ENCODE measurements at places on chromosomes 3 and 15.
A peak's percentile ranks its signal among the peaks of the same experiment; 100 is the strongest.

DNA sequence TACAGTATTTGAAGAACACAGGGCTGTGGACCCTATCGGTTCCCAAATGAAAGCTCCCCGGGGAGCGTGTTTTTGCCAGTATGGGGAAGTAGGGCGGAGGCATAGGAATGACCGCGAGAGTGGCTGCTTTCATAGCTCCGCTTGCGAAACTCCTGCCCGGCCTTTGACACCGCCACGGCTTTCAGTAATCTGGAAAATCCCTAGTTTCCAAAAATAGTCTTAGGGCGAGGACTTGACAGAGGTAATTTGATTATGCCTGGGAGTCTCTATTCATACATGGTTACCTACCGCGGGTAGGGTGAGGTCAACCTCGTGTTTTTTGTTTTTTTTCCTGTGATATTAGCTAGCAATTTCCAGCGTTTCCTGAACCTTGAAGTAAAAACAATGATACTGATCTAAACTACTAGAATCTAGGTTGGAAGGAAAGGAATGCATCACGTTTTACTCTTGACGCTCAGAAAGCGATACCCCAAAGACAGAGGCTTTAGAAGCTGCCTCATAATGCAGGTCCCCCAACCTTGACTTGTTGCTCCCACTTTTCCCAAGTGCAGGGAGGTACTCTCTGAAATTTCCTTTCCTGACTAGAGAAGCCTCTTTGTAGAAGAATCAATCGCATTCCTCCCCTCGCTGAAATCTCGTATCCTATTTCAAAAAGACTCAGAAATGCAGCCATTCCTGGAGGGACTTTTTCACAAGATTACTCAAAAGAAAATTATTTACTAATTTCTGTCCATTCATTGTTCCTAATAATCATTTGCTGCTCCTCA lies 894 bp upstream of the CCNL1 start:
- DNase-seq: peak; percentile 32

- no peak for DNase-seq
Observed at GRCh38 chr15:74239051-74239705, 3.1 kb downstream of the CCDC33 start.

- no peak for DNase-seq
Observed at GRCh38 chr3:142981108-142981507, 17.6 kb upstream of the PAQR9 start.

DNA sequence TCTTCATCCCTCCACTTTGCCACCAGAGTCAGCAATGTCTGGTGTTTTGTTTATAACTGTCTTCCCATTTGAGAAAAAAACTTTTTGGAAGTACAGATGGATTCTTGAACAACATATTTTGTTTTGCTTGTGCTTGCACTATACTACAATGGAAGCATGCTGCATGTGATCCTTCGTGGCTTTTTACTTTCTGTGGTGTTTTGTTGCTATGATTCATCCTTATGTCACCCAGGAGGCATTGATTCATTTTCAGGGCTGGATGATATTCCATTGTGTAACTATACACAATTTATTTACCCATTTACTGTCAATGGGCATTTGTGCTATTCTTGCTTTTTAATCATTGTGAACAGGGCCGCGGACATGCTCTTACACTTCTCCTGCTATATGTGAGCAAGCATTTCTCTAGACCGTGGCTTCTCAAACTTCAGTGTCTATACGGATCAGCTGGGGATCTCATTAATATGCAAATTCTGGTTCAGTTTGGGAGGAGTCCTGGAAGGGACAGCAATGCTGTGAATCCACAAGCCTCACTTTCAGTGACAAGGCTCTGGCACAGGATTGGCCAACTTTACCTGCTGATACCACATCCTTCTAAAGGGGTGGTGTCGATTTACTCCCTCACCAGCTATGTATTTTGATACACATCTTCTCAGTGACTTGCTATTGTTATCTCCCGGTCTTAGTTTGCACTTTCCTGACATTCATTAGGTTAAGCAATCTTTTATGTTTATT lies 65.9 kb downstream of the POLR2M start:
- no peak for DNase-seq

DNA sequence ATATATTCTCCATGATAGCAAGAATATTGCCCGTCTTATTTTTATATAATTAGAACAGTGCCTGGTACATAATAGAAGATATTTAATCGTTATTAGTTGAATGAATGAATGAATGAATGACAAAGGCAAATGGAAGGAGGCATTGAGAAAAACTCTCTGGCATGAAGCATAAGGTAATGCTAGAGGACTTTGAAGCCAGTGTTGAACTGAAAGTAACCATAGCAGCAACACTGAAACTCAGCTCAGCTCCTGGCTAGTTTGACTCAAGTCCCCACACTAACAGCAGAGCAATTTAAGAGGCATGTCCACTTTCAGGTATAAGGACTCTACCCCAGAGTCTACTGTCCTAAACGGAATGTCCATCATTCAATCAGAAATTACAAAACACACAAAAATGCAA lies 227.0 kb downstream of the CPNE4 start:
- no peak for DNase-seq

DNA sequence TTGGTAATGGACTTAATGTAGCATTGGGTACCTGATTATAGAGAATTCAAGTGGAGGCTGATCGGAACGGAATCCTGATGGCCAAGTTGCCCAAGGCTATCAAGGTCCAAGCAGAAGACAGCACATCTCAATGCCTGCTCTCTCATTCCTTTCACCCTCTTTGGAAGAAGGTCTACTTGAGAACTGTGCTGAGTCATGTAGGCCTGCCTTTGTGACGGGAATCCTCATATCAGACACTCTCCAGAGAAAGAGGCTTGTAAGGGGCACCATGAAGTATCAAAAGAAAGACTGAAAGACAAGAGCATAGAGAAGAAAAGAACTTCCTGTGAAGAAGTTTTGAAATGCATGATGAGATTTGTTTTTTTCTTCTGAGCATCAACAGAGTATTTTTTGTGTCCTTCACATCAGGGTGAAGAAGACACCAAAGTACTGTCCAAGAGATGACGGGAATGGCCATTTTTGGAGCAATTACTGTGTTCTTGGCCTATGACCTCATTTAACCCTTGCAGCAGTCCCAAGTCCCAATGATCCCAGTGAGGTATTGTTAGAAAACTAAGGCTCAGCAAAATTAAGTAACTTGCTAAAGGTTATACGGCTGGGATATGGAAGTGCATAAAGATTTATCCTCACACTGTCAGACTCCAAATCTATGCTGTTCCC lies 13.2 kb upstream of the LARP6 start:
- no peak for DNase-seq

DNA sequence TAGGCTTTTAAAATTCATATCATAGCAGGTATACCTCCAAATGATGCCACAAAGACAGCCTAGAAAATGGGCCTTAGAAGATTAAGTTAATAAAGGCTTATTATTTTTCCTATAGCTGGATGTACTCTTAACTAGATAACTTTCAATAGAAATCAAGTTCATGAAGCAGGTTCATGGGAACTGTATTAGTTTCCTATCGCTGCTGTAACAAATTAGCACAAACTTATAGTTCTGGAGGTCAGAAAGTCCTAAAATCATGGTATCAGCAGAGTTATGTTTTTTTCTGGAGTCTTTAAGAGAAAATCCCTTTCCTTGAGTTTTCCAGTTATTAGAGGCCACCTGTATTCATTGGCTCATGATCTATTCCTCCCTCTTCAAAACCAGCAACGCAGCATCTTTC lies 269.9 kb downstream of the TIGIT start:
- no peak for DNase-seq

DNA sequence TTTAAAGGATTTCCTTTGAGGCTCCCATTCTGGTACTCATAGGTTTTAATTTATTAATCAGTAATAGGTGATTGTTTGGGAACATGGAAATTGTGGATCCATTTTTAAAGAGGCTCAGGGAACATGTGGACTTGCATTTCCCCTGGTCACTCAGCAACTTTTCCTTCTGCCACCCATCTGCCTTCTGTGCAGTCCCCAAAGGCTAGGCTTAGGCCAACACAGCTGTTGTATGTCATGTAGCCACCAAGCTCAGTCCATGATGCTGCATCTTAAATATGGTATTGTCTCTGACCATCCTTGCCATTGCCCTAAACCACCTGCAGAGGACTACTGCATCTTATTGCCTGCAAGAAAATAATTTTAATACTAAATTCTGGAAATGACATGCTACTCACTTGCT lies 416.7 kb upstream of the SEMA6D start:
- no peak for DNase-seq

GRCh38 chr3:18290157-18290556 lies 135.0 kb downstream of the SATB1 start:
- DNase-seq: no peak

GRCh38 chr3:140753865-140754754 lies 76.2 kb downstream of the TRIM42 start:
- no peak for DNase-seq

- DNase-seq: peak; percentile 7
Observed at GRCh38 chr3:197398286-197398878, 100.0 kb upstream of the DLG1 start.

GRCh38 chr3:78604341-78604740 lies 1163.5 kb downstream of the ROBO1 start:
- no peak for DNase-seq

GRCh38 chr15:96089405-96090058 lies 241.0 kb upstream of the NR2F2 start:
- no peak for DNase-seq

- no peak for DNase-seq
Observed at GRCh38 chr3:148748283-148748682, 50.6 kb downstream of the AGTR1 start.

GRCh38 chr15:31042751-31043150 lies 51.3 kb upstream of the MTMR10 start:
- no peak for DNase-seq

- no peak for DNase-seq
Observed at GRCh38 chr3:3665546-3665945, 133.7 kb upstream of the LRRN1 start.

DNA sequence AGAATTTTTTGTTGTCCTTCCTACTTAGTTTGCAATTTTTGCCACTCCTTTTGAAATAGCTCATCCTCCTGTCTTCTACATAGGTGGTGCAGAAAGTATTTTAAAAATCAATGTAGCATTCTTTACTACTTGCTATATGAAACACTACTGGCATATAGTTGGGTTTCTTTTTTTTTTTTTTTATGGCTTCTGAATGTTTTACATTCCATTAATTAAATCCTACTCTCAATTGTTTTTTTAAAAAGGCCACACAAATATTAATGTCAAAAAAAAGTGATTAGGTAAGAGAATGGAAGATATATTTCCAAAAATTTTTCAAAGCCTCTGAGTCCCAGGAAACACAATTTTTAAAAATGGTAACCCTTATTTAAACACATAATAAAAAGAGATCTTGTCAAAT lies 262.6 kb downstream of the MAGI1 start:
- DNase-seq: no peak

GRCh38 chr3:27533718-27534573 lies 49.8 kb upstream of the SLC4A7 start:
- DNase-seq: no peak

DNA sequence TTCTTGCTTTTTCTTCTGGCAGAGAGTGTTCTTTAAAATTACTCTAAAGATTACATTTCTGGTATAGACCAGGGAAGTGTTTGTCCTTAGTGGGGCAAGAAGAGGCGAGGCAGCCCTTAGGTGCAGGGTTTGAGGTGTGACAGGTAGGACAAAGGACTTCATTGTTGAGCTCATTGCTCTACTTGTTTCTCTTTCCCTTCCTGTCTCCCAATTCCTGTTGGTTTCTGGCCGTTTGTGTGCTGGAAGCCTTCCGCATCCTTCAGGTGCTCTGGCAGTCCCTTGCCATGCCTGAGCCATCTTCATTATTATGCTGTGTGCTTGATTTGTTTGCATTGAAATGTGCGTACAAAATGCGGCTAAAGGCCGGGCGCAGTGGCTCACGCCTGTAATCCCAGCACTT lies 85.1 kb downstream of the CCK start:
- no peak for DNase-seq

- no peak for DNase-seq
Observed at GRCh38 chr15:94312946-94313345, 81.6 kb downstream of the MCTP2 start.

DNA sequence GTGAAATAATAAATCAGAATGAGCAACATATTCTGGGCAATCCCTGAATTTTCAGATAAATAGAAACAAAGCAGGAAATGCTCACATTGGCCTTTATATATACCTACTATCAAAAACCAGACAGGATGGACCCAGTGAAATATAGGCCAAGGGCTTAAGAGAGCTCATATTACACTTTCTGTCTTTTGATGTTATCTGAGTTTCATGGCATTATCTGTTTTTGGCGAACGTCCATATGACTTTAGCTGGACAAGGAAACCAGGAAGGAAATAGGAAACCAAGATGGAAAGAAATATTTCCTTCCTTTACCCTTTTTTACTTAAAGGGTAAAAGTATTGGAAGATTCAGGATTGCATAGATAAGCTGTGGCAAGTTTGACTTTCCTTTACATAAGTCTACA lies 274.8 kb downstream of the THSD4 start:
- DNase-seq: no peak

DNA sequence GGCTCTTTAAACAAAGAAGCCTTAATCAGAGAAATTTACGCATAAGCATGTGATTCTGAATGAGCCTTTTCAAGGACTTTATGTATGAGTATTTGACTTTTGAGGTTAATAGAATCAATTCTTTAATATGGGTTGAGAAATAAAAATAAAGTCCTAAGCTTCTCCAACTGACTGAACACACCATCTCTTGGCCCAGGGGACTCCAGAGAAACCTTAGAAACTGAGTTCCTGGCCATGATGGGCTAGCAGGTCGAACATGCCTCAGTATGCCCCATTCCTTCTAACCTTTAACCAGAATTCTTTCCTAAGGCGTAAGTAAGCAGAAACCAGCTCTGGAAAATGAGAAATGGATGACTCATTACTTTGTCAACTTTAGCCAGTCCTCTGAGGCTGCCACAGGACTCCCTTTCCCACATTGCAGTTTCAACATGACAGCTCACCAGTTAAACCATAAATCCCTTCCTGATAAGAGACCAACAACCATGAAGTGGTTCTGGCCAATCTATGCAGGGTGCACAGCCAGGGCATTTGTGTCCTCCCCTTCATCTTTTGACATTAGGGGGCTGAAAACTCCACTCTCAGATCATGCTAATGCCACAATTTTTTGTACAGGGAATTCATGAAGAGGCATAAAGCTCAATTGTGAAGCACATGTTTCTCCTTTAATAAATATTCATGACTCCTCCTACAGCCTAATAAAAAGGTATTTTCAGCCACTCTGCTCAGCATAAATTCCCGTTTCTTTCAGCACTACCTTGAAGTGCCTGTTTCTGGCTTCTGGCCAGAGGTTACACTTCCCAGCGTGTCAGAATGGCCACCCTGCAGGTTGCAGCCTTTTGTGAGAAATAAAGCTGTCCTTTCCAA lies 33.3 kb downstream of the TM4SF18 start:
- DNase-seq: no peak

Data from stimulated activated CD8-positive, alpha-beta memory T cell treated with anti-CD3 and anti-CD28 coated beads, Interleukin-4, amount 100 ng/mL, for 24 hours (primary cell).